ENCODE measurements at places on chromosomes 4 and X. TPM values are rescaled to one million over a fixed set of nuclear protein-coding genes. Genes with fewer than 3 reads are reported as not detected.

GRCh38 chrX:107102980-107103379 lies 15.6 kb downstream of the RBM41 start:
- H3K36me3 ChIP-seq: no peaks in the 10 kb centered on the region
- H3K4me1 ChIP-seq: no peaks in the 10 kb centered on the region
- H3K27me3 ChIP-seq: no peaks in the 10 kb centered on the region
- H3K4me3 ChIP-seq: no peak overlapping the region
- H3K27ac ChIP-seq: no peak overlapping the region

GRCh38 chr4:62285026-62285425 lies 1084.9 kb downstream of the ADGRL3 start:
- H3K27ac ChIP-seq: no peak overlapping the region
- no peaks in the 10 kb centered on the region for H3K36me3 ChIP-seq
- H3K4me1 ChIP-seq: no peaks in the 10 kb centered on the region
- H3K4me3 ChIP-seq: no peak overlapping the region

DNA sequence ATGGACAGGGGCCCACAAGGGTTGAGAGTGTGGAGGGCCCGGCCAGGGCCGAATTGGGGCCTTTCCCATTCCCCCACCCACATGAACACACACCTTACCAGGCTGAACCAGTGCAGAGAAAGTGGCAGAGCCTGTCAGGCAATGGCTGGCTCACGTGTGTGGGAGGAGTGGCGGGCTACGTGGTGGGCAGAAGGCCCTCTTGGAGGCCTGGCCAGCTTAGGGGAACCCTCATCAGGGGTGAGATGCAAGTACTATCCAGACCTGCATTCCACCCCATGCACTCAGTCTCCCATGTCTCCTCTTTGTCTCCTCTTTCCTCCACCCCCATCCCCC lies 965 bp downstream of the TCEAL4 start:
- no peaks in the 10 kb centered on the region for H3K27me3 ChIP-seq
- peak overlapping the region; percentile 80 for H3K4me3 ChIP-seq
- H3K36me3 ChIP-seq: no peaks in the 10 kb centered on the region
- peak; percentile 37 for DNase-seq
- peak overlapping the region; percentile 54 for H3K27ac ChIP-seq

DNA sequence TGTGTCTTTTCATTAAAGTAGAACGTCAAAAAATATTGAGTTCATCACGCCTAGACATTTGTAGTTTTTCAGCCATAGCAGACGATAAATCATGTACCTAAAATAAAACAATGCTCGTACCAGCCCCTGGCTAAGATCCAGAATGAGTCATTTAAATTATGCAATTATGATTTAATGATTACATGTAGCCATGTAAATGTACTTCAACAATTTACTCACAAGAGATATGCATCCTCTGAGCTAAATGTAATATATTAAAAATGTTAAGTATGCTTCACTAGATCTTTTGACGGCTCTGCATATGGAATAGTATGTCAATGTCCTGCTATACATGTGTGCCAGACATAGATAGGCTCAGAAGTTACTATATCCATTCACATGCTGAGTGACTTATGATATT lies 1077.8 kb downstream of the ARAP2 start:
- H3K4me3 ChIP-seq: no peak overlapping the region
- no peak overlapping the region for H3K27ac ChIP-seq
- no peaks in the 10 kb centered on the region for H3K36me3 ChIP-seq
- no peak for DNase-seq

DNA sequence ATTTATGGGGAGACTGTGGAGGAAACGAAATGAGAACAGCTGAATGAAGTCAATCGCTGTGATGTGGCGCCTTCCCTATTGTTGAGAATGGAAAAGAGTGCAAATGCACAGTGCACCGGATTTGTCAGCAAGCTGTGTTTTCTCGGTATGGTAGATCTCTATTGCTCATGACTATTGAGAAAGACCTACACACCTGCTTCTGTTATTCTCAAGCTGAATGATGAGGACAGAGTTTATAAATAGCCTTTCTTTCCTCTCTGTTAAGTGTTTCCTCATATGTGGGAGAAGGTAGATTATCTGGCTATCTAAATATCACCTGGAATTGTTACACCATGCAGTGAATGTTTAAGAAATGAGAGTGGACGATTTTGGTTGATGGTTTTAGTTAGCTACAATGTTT lies 650.7 kb downstream of the IL1RAPL1 start:
- no peak overlapping the region for H3K27ac ChIP-seq
- H3K27me3 ChIP-seq: no peaks in the 10 kb centered on the region
- H3K4me3 ChIP-seq: no peak overlapping the region
- no peaks in the 10 kb centered on the region for H3K36me3 ChIP-seq

DNA sequence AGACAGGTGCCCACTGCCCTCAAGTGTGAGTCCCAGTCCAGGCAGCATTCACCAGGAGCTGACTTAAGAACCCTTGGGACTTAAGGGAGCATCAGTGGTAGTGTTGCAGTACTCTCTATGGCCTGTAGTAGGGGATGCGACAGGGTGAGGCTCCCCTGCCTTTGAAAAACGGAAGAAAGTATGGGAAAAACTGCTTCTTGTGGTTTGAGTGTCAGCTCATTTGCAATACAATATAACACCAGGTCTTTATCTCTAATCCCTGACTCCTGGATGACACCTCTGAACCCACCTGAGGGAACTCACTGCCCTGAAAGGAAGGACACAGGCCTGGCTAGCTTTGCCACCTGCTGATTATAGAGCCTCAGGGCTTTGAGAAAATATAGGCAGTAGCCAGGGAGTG lies 176.0 kb downstream of the SMARCA1 start:
- no peaks in the 10 kb centered on the region for H3K36me3 ChIP-seq
- DNase-seq: no peak
- H3K27me3 ChIP-seq: no peaks in the 10 kb centered on the region
- no peak overlapping the region for H3K4me3 ChIP-seq
- no peak overlapping the region for H3K27ac ChIP-seq

GRCh38 chr4:189912170-189912569 lies 28.5 kb upstream of the FRG1 start:
- H3K36me3 ChIP-seq: no peaks in the 10 kb centered on the region
- peak; percentile 8 for DNase-seq
- H3K27me3 ChIP-seq: no peaks in the 10 kb centered on the region
- no peak overlapping the region for H3K27ac ChIP-seq
- H3K4me1 ChIP-seq: no peaks in the 10 kb centered on the region

LINC00632 gene
- total RNA-seq: 20.6 TPM
